Bone marrow (tissue), 2 donors: ENCODE measurements at places on chromosomes 16 and 17.

GRCh38 chr16:11586856-11587642, at the start of gene LITAF:
TSS of gene LITAF (minus strand) at chr16:11586919. CDS start at chr16:11556730, 30,189 bp downstream.
- peak; percentile 73 for DNase-seq

GRCh38 chr17:33816842-33817617, 438.1 kb upstream of the CCL2 start:
- DNase-seq, result no peak

DNA sequence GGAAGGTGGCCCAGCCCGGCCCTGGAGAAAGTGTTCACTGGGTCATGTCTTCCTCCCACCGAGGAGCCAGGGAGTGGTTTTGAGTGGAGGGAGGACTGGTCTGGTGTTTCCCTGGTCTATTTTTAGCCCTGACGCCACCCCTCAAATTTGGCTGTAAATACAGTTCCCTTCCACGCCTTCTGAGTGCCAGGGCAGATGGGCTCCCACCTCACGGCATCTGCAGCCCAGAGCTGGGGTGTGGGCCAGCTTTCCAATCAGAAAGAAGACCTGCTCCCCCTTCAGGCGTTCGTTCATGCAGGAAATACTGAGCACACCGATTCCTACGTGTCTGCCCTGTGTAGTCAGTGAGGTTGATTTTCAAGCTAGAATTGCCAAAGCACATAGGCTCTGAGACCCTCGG, 53.7 kb downstream of the SNX20 start:
- peak; percentile 30 for DNase-seq

DNA sequence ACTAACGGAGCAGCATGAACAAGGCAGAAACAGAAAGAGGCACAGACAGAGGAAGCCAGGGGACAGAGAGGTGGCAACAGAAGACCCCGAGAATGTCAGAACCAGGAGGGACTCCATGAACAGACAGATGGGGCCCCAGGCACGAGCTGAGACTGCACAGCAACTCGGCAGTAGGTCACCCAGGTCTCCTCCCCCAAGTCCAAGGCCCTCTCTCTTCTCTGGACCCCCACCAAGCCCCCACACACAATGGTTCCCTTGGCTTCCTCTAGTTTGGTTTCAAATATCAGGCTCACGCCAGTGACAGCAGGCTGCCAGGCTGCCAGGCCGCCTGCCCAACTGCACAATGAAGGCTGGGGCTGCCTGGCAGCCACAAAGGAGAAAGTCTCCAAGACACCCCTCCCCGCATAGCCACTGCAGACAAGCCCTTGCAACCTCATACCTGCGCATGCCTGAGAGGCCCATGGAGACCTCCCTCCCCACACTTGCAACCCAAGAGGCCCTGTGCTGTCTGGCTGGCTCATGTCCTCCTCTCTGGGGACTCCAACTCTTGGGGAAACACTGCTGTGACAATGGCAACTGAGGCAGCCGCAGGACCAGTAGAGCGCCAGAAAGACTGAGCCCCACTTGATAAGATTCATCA, 54.8 kb downstream of the PIMREG start:
- no peak for DNase-seq

GRCh38 chr16:4826980-4827379, 20.1 kb downstream of the GLYR1 start:
- DNase-seq, result no peak

DNA sequence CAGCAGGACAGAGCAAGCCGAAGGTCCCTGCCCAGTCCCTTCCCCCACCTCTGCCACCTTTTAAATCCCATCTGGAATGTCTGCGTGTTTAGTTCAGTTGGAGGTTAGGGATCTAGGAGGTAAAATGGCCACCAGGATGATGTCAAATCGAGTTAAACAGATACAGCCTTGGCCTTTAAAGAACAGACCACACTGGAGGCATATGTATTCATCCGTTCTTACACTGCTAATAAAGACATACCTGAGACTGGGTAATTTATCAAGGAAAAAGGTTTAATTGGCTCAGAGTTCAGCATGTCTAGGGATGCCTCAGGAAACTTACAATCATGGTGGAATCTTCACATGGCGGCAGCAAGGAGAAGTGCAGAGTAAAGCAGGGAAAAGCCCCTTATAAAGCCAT, 167.8 kb upstream of the CACNG5 start:
- no peak for DNase-seq

DNA sequence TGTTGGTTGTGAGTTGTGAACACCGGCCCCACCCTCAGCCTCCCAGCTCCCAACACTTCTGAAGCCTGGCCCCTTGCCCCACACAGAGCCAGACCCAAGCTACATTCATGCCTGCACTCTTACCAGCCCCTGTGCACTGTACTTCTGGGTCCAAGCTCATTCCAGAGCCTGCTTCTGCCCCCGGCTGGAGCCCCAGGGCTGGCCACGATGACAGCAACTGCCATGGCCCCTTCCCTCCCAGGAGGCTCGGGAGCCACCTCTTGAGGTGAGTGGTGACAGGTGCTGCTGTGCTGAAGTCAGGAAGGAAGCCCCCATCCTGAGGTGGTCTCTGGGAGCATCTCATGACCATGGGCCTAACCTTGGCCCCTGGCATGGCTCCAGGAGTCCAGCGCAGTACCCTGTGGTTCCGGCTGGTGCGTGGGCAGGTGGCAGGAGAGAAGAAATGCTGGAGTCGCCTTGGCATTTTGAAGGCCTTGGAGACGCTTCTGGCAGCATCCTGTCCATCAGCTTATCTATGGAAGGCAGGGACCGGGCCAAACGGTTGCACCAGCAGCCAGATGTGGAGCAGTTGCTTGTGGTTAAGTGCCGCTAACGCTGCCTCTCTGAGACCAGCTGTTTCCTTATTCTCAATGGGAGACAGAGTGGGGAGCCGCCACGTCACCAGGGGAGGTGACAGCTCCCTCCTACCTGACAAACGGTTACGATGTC, 3.9 kb upstream of the CDT1 start:
- DNase-seq, result peak; percentile 93

DNA sequence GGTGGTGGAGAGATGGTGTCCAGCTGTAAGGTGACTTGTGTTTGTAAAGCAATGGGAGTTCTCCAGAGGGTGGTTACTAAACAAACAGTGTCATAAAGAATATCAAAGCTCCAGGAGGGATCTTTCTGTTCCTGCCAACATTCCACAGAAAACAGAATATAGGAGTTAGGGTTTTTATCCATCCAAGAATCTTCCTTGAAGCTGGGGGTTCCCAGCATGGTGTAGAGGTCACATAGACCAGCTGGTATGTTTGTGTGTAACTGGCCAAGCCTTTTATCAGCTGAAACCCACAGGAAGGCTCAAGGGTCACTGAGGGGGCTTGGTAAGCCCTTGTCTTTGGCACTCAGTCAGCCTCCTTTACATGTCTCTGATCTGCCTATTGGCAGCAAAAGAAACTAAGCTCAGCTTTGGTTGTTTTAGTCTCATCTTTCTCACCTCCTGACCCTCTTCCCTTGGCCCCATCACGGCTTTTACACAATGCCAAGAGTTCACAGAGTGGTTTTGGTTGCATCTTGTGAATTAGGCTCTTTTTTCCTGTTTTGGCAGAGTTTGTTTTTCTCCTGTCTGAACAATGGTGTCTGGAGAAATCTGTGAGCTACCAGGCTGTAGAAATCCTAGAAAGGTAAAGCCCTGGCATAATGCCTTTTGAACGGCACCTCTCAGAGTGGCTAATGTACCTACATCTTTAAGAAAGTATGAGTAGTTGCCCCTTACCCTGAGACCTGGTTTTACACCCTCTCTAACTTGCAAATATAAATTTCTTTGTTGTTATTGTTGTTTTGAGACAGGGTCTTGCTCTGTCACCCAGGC, 4.6 kb downstream of the CNTD1 start:
- DNase-seq, result no peak

GRCh38 chr17:3927628-3928340, 11.5 kb upstream of the P2RX1 start:
- no peak for DNase-seq

- DNase-seq, result no peak
Observed at GRCh38 chr16:15041271-15042004, 14.4 kb downstream of the NTAN1 start.

- DNase-seq, result no peak
Observed at GRCh38 chr17:75730065-75730464, 8.8 kb downstream of the ITGB4 start.
